ENCODE measurements at places on chromosomes 6 and 20.

DNA sequence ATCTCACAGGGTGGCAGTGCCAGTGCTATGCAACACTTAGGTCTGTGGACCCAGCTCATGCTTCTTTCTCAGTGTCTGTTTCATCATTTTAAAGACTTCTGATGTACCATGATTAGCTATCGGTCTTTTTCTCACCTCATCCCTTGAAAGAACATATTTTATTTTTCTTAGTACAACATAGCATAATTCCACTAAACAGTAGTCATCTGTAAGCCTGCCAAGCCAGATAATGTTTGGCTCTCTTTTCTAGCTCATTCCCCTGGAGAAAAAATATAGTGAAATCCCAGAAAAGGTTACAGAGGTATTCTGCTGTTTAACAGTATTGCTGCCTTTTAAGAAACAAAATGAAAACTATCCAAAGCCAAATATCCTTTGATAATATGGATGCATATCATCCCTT lies 177.0 kb upstream of the MMS22L start:
- DNase-seq = no peak

GRCh38 chr20:36861625-36861874 lies 14.4 kb upstream of the TLDC2 start:
- DNase-seq = no peak

- no peak for DNase-seq
Measured at GRCh38 chr6:116277124-116277523, 2.6 kb downstream of the TSPYL1 start.

GRCh38 chr6:161694995-161695394 lies 421.1 kb upstream of the AGPAT4 start:
- DNase-seq = no peak

GRCh38 chr6:3869632-3870527 lies 20.7 kb downstream of the FAM50B start:
- DNase-seq = no peak

- DNase-seq = no peak
Measured at GRCh38 chr6:108672641-108673040, 111.9 kb downstream of the FOXO3 start.

- DNase-seq = no peak
Measured at GRCh38 chr6:151121900-151122299, 117.9 kb upstream of the AKAP12 start.

GRCh38 chr6:43001843-43002242 lies 11.9 kb downstream of the MEA1 start:
- DNase-seq = no peak

DNA sequence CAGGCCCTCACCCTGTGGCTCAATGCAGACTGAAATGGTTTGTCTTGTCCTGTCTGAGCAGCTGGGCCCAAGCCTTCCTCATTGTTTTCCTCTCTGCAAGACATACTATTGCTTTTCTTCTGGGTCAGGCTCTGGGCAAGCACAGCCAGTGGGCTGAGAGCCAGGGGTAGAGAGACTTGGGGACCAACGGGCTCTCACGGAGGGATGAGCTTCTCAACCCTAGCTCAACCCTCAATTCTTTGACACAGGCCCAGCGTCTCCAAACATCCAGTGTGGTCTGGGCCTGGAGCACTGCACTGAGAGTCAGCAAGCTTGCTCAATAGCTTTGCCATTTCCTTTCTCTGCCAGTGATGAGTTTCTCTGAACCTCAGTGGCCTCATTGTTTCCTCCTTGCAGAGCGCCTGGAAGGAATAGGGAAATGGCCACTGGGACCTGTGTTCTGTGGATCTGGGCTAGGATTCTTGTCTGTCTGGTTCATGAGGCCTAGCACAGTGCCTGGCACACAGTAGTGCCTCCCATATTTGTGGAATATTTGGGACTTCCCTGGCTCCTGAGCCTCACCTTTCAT lies 9.3 kb downstream of the ANGPT4 start:
- no peak for DNase-seq

DNA sequence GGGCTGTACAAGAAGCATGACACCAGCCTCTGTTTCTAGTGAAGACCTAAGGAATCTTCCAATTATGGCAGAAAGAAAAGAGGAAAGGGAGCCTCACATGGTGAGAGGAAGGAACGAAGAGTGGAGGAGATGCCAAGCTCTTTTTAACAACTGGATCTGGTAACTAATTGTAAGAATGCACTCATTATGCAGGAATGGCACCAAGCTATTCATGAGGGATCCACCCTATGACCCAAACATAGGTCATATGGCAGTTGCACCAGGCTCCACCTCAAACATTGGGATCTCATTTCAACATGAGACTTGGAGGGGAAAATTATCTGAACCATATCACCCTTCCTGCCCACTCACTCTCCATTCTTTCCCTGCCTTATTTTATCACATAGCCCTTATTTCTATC lies 496.0 kb upstream of the SPTLC3 start:
- DNase-seq = no peak

GRCh38 chr6:15033850-15034203 lies 212.0 kb upstream of the JARID2 start:
- DNase-seq = no peak

DNA sequence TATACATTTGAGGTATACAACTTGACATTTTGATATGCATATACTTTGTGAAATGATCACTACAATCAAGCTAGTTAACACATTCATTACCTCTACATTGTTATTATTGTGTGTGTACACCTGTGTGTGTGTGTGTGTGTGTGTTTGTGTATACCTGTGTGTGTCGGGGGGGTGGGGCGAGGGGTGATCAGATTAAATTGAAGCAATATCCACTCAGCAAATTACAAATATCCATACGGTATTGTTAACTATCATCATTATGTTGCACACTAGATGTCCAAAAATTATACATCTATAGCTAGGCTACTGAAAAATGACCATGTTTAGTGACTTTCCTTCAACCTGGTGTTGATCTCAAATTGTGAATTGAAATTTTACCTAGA lies 1.8 kb downstream of the RHAG start:
- no peak for DNase-seq

- DNase-seq = no peak
Measured at GRCh38 chr20:58655328-58656107, 4.4 kb downstream of the STX16 start.

GRCh38 chr20:5686384-5687105 lies 63.7 kb upstream of the SHLD1 start:
- no peak for DNase-seq

GRCh38 chr6:113828984-113829695 lies 28.0 kb upstream of the MARCKS start:
- no peak for DNase-seq

GRCh38 chr6:15296735-15297134 lies 50.9 kb downstream of the JARID2 start:
- DNase-seq = no peak

DNA sequence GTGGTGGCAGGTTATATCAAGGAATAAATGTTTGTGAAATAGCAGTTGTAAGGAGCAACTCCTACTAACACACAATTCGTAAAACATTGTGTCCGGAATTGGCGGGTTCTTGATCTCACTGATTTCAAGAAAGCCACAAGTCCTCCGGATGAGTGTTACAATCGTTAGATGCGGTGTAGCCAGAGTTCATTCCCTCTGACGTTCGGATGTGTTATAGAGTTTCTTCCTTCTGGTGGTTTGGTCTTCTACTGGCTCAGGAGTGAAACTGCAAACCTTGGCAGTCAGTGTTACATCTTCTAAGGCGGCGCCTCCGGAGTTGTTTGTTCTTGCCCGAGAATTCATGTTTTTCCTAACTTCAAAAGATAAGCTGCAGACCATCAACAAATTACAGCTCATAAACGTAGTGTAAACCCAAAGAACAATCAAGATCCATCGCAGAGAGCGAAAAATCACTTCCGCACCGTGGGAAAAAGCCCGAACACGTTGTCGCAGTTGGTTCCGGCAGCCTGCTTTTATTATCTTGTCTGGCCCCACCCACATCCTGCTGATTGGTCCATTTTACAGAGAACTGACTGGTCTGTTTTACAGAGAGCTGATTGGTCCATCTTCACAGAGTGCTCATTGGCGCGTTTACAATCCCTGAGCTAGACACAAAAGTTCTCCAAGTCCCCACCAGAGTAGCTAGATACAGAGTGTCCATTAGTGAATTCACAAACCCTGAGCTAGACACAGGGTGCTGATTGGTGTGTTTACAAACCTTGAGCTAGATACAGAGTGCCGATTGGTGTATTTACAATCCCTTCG lies 58.2 kb downstream of the TRIM27 start:
- no peak for DNase-seq
